Activated CD8-positive, alpha-beta memory T cell treated with anti-CD3 and anti-CD28 coated beads, Interleukin-2, amount 50 U/mL, for 4 hours (primary cell): ENCODE measurements at places on chromosomes 5 and 9.

GRCh38 chr9:85577353-85577952, 164.3 kb downstream of the AGTPBP1 start:
- DNase-seq = no peak

- DNase-seq = no peak
Observed at GRCh38 chr5:124416627-124417026, 329.8 kb downstream of the ZNF608 start.

DNA sequence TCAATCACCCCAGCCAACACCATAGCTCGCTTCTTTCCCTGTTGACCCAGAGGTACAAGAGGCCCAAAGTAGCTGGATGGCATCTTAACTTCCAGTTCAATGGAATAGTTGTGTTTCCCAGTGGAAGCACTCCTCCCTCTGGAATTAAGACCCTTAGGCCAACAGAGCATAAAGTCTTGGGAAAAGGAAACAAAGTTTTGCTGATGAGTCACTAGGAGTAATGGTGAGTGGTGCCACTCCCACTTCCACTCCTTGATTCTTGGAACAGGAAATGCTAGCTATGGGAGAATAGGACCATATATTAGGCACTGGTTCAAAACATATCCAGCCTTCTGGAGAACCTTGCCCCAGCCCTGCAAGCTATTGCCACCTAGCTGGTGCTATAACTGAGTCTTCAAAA, 44.7 kb upstream of the LMX1B start:
- no peak for DNase-seq

DNA sequence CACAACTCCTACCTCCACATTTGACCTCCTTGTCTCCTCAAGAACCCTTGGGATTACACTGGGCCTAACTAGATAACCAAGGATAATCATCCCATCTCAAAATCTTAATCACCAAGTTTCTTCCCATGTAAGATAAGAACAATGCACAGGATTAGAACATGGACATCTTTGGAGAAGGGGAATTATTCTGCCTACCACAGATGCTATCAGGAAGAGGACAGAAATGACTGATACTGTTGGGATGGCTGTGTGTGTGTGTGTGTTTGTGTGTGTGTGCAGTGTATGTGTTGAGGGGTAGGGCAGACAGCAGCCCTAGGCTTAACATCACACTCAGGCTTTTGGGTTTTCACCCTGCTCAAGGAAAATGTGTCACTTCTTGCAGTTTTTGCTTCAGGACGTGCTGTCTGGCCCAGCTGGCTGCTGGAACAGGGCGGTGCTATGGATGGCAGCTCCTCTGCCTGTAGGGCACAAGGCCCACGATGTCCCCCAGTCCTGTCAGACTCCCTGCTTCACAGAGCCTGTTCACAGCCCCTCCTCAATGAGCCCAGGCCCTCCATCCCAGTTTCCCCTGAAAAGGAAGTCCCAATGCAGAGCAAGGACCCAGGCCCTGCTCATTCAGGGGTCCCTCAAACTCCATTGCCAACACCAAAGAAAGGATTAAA, 7.7 kb downstream of the CA9 start:
- DNase-seq = no peak

- DNase-seq = no peak
Observed at GRCh38 chr5:151694035-151694485, 7.3 kb upstream of the SPARC start.

GRCh38 chr9:15522130-15522755, 11.5 kb upstream of the PSIP1 start:
- DNase-seq = no peak

GRCh38 chr5:149455889-149456409, 76.9 kb upstream of the IL17B start:
- DNase-seq = no peak

DNA sequence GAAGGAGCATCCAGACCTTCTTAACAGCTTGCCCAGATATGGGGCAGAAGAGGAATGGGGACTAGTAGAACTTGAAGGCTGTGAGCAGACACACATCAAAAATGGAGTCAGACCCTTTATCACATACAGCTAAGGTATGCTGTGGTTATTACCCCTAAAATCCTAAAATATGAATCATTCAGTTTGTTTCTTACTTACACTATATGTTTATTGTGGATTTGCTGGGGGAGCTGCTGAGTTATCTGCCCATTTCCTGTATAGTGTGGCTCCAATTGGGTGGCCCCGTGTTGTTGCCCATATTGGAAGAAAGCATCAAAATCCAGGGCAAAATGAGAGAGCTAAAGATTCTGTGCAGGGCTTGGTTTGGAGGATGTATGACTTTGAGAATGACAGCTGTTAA, 56.9 kb downstream of the AP3S1 start:
- no peak for DNase-seq

DNA sequence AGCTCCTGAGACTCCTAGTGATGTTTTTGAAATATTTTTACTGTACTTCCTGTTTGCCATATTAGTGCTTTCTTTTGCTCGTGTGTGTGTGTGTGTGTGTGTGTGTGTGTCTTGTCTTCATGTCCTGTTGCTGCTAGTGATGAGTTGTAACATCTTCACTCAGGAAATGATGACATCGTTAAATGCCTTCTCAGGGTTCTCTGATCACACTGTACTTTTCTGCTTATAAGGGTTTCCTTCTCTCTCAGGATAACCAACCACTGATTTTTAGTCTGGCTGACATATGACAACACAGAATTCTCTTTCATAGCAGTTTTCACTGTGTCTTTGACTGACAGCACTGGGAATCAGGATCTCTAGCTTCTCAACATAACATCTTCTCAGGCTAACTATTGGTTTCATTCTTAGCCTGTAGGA, 16.1 kb downstream of the SV2C start:
- no peak for DNase-seq

DNA sequence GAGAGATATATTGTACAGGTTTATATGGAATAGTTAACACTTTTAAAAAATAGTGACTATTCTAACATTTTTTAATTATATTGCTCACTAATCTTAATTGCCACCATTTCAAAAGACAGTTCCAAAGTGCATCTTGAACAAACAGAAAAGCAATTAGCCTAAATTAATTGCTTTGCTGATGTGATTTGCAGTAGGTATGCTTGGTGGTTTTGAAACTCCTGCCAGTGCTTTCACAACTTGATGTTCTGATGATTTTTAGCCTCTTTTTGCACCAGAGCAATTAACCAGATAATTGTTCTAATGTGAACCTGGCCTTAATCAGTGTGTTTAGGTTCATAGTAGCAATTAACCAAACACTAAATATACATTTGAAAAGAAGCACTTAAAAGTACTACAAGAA, 207.6 kb downstream of the FBXL17 start:
- DNase-seq = no peak

- DNase-seq = no peak
Observed at GRCh38 chr9:115373000-115373709, 255.2 kb upstream of the TNC start.

- DNase-seq = no peak
Observed at GRCh38 chr5:170614720-170615119, 110.9 kb downstream of the KCNIP1 start.

GRCh38 chr9:4691795-4692194, 12.4 kb downstream of the CDC37L1 start:
- no peak for DNase-seq

- DNase-seq = no peak
Observed at GRCh38 chr5:54379590-54379989, 69.2 kb upstream of the ARL15 start.

DNA sequence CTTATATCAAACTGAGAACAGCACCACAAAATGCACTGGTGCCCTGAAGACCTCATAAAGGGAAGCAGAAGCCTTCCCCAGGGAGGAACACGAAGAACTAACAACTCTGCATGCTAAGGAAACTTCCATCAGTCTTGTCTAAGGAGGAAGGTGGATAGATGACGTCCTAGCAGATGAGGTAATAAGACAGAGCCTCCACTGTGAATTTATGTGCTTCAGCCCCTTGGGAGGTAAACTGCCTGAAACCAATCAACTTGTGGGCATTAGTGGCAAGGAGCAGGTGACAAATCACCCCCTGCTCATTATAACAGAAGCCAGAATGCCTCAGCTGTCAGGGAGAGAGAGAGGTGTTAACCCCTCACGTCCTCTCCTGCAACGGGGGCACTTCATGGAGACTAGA, 48.9 kb upstream of the SPIN1 start:
- DNase-seq = no peak

GRCh38 chr5:33806738-33807442, 84.9 kb downstream of the ADAMTS12 start:
- DNase-seq = no peak

DNA sequence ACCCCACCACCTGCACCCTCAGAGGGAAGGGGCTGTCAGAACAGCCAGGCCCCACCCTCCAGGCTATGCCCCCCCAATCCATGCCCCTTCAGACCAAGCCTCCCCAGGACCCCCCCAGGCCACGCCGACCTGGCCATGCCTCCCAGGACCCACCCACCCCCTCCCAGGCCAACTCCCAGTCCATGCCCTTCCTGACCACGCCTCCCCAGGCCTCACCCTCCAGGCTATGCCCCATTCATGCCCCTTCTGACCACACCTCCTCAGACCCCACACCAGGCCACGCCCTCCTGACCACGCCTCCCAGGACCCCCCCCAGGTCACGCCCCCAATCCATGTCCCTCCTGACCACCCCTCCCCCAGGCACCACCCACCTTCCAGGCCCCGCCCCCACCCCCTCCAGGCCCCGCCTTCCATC, 27.6 kb downstream of the TPPP start:
- no peak for DNase-seq

GRCh38 chr5:148796936-148797335, 29.5 kb upstream of the ADRB2 start:
- no peak for DNase-seq

- DNase-seq = no peak
Observed at GRCh38 chr5:54520940-54521339, 3.4 kb downstream of the SNX18 start.

DNA sequence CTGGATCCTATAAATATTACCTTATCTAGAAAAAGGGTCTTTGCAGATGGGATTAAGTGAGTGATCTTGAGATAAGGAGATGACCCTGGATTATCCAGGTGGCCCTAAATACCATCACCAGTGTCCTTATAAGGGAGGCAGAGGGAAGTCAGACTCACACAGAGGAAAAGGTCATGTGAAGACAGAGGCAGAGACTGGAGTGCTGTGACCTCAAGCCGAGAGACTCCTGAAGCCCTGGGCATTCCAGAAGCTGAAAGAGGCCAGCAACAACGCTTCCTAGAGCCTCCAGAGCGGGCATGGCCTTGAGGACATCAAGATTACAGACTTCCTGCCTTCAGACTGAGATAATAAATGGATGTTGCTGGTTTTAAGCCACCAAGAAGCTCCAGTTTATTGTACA, 118.8 kb downstream of the ATPSCKMT start:
- no peak for DNase-seq

- no peak for DNase-seq
Observed at GRCh38 chr5:158967541-158967940, 132.2 kb downstream of the EBF1 start.

GRCh38 chr5:125277494-125278154, 531.2 kb upstream of the ZNF608 start:
- DNase-seq = no peak

DNA sequence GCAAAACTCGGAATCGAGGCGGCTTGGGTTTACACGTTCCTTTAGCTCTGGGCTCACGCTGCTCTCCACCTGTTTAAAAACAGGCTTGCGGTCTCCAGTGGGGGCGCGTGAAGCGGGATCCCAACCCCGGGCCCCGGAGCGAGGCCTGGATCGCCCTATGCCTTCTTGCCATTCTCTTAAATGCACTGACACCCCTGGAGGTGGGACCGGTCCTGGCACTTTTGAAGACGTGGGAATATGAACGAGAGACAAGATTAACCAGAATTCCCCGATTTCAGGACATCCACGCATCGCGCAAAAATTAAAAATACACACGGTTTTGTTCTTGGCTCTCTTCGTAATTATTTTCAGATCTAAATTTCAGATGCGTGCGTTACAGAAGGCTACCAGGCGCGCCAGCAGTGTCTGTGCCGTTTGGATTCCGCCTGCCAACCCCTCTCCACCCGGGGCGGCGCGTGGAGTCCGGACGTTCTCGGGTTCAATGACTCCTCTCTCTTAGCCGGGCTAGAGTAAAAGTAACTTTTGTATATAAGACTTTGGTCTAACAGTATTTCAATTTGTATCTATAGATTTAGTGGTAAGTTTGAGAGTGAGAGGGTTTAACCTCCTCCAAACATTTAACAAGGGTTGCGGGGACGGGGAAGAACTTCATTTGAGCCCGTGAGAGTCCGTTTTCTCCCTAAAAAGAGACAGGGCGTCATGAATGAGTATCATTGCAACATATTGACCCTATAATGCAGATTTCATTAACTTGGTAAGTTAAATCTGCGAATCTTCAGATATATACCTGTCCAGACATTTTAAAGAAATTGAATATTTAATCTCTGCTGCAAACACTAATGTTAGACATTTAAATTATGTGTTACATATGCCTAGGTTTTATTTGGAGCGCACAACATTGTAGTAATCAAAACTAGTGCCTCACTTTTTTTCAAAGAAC, 3.8 kb downstream of the FOXD1 start:
- no peak for DNase-seq

DNA sequence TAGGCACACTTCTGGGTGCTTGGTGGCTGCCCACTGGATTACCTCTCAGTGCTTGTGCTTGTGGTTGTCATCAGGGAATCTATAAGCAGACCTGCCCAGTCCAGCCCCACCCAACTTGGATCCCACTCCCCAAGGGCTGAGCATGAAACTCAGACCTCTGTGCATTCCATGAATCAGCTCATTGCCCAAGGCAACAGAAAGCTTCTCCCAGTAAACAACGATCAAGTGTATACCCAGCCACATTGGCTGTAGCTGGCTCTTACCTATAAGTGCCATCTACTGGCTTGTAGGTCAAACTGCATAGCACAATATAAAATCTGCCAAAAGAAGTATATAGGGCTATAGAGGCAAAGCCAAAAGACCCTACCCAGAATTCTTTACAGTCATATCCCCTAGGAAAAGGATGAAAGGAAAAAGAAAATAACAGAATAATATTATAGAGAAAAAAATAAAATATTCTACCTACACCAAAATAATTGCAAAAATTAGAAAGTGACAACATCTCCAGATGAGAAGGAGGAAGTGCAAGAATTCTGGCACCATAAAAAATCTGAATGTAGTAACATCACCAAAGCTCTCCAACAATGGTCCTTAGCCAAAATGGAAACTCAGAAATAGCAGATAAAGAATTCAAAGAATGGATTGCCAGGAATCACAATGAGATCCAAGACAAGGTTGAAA, 321.0 kb upstream of the TRPC7 start:
- DNase-seq = no peak

- DNase-seq = no peak
Observed at GRCh38 chr5:65835191-65835590, 91.2 kb upstream of the ERBIN start.

GRCh38 chr9:135728436-135729110, 26.6 kb downstream of the KCNT1 start:
- no peak for DNase-seq
